ENCODE measurements at places on chromosomes 5 and 9. TPM values are rescaled to one million over a fixed set of nuclear protein-coding genes. Genes with fewer than 3 reads are reported as not detected.

- DNase-seq, result no peak
Measured at GRCh38 chr9:123406016-123406415, 50.0 kb downstream of the CRB2 start.

DNA sequence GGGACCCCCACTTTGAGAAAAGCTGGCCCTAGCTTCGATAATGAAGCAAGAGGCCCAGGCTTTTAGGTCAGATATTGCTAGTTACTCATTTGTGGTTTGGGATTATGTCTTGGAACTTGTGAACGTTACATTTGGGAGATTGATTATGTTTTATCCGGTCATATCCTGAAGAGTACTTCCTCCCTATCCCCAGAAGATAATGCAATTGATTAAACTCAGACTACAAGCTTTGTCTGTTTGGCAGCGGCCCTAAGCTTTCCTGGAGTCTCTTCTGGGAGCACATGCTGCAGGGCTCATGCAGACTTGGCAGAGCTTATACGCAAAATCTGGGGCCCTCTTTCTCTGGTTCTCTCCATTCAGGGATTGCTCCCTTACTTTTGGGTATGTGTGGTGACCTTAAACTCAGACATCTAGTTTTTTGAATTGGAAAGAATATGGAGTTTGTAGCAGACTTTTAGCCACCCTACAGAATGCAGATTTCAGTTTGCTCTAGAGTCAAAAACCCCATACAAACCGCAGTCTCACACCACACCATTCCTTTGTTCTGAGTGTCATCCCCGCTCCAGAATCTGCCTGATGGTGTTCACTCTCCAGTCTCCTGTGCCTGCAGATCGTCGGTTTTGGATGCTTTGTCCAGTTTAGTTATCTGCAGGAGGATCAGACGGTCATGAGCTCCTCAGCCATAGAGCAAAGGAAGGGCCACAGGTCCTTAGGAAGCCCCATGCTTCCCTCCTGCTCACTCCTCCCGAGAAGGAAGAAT lies 449.5 kb upstream of the TRPC7 start:
- DNase-seq, result no peak

DNA sequence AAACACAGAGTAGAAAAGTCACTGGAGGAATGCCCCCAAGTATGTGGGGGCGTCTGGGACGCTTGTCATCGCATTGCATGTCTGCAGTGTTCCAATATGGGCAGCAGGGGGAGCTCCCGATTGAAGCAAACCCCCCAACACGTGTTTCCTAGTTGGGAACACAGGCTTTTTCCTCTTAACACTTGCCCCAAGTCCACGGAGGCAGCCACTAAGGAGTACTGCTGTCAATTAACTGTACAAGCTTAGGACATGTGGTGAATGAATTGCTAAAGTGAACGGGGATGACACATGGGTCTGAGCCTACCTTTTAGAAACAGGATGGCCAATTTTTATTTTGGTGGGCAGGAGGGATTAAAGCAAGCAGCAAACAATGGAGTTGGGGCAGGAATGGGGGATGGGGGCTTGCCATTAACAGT lies 2.2 kb downstream of the GABRB2 start:
- DNase-seq, result no peak

- no peak for DNase-seq
Measured at GRCh38 chr9:17928228-17928627, 349.4 kb downstream of the SH3GL2 start.

DNA sequence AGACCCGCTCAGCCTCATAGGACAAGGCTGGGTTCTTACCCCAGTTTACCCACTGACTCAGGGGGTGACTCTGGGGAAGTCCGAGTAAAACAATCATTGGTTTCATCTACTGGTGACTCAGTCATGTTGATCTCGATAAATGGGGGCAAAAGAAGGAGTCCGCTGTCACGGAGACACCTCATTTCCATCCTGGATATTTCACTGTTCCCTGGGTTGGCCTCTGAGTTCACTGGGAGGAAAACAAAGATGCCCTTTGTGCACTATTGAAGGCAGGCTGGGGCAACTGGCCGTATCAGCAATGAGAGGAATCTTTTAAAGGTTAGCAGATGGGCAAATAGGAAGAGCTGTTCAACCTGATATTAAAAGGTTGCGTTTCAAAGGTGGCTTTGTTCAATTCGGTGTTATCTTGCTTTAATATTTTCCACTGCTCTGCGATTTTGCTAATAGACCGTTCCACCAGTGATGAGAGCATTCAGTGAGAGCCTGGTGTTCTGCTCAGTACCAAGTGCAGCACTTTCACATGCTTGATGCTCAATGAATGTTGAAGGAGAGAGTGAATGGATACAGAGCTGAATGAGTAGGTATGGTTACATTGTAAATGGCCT lies 110.2 kb upstream of the EGFLAM start:
- DNase-seq, result no peak

DNA sequence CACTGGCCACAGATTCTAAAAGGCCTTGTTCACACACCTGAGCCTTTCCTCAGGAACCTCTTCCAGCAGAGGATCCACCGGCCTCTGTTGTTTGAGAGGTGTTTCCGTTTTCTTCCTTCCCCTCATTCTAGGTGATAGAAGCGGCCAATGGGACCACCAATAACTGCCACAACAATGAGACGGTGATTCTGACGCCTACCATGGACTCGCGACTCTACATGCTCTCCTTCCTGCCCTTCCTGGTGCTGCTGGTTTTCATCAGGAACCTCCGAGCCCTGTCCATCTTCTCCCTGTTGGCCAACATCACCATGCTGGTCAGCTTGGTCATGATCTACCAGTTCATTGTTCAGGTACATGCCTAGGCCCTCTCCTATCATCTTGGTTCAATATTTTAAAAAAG lies 20.2 kb downstream of the SLC36A1 start:
- DNase-seq, result no peak

The DAB2 gene
- 29.2 TPM for total RNA-seq

The ELP1 gene
- total RNA-seq, result 14.7 TPM

The SOHLH1 gene
- not detected for total RNA-seq

The CARD9 gene
- total RNA-seq, result 1.1 TPM

The NKD2 gene
- 2.8 TPM for total RNA-seq

The FBP1 gene
- total RNA-seq, result 4.1 TPM
